ENCODE measurements at places on chromosomes 3 and 15. TPM values are rescaled to one million over a fixed set of nuclear protein-coding genes. Genes with fewer than 3 reads are reported as not detected.

Gene FAM162A
- total RNA-seq = 37.3 TPM

Gene ATXN7
- 22.7 TPM for total RNA-seq

Gene ADCY5
- 15.3 TPM for total RNA-seq

Gene PLD1
- total RNA-seq = 15.2 TPM

Gene ZNF502
- not detected for total RNA-seq

Gene PRKCI
- total RNA-seq = 43.8 TPM

Gene CCR9
- total RNA-seq = not detected

Gene WDR49
- 0.31 TPM for total RNA-seq

All from osteocyte (in vitro differentiated cells).